ENCODE measurements at places on chromosomes 7 and 10. TPM values are rescaled to one million over a fixed set of nuclear protein-coding genes. Genes with fewer than 3 reads are reported as not detected.

Gene TLL2
- polyA plus RNA-seq: 0.65 TPM

DNA sequence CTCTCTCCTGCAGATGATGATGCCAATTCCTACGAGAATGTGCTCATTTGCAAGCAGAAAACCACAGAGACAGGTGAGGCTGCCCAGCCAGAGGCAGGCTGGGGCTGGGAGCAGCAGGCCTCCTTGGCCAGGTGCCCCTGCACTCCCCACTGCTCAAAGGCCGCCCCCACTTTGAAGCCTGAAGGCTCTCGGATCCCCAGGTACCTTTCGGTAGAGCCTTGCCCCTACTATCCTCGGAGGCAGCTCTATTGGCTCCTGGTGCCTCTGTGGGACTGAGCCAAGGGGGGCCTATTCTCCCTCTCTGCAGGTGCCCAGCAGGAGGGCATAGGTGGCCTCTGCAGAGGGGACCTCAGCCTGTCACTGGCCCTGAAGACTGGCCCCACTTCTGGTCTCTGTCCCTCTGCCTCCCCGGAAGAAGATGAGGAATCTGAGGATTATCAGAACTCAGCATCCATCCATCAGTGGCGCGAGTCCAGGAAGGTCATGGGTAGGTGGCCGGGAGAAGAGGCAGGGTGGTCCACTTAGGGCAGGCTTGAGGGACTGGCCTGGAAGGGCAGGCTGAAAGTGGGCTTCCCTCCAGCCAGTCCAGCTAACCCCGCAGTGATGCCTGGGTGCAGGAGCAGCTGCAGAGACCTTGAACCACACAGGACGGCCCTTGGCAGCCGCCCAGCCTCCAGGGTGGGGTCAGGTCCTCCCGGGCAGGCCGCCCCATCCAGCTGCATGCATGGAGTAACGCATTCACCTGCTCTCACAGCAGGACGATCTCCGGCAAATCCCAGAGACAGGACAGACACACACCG lies 14.1 kb downstream of the LAT2 start:
- DNase-seq: no peak

DNA sequence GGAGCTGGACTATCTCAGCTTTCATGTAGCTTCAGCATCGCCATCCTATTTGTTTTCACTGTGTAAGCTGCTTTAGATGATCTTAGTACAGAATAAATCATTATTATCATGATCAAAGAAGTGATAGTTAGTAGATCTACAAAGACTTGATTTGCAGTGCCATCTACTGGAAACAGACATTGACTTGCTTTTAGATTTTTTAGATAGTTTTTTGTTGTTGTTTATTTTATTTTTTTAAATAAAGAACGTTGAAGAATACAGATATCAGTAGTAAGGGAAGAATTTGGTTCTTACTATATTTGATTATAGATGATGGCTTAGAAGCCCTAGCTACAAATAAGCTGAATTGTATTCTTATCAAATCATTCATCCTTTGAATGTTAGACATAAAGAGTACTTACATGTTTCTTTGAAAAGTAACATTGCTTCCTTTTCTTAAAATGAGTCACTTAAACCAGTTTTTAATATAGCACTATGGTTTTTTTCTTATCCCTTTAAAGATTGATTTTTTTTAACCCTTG lies 6.3 kb upstream of the SFMBT2 start:
- DNase-seq: no peak

- DNase-seq: no peak
Measured at GRCh38 chr10:69614130-69614529, 15.9 kb upstream of the FAM241B start.

GRCh38 chr10:5355594-5356301 lies 9.0 kb upstream of the UCN3 start:
- DNase-seq: no peak

DNA sequence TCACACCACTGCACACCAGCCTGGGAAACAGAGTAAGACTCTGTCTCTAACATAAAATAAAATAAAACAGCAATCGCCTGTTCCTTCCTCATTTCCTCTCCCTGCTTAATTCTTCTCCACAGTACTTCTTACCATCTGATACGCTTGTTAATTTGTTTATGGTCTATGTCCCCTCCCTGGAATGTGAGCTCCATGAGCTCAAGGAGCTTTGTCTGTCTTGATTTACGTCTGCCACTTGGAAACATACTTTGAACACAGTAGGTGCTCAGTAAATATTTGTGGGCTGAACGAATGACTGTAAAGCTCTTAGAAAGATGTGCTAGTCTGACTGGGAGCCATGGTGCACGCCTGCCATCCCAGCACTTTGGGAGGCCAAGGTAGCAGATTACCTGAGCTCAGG lies 9.1 kb upstream of the STX1A start:
- no peak for DNase-seq

DNA sequence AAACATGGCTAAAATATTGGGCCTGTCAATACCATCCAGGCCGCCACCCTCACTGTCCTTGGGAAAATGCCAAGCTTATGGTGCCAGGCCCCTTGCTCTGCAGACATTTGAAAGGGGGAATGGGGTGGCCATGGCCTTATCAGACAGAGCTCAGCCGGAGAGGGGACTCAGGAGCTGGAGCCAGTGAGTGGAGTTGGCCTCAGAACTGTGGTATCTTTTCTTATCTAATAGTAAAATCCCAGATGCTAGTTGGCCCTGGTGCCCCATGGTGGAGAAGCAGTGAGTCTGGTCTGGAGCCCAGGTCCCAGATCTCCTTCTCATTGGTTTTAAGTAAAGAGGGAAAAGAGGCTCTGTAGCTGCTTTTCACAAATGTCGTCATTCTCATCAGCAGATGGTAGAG lies 49.6 kb upstream of the SORCS3 start:
- DNase-seq: no peak

GRCh38 chr7:33458581-33458980 lies 329.2 kb downstream of the BBS9 start:
- DNase-seq: no peak

GRCh38 chr10:36002445-36002844 lies 360.3 kb upstream of the FZD8 start:
- no peak for DNase-seq

DNA sequence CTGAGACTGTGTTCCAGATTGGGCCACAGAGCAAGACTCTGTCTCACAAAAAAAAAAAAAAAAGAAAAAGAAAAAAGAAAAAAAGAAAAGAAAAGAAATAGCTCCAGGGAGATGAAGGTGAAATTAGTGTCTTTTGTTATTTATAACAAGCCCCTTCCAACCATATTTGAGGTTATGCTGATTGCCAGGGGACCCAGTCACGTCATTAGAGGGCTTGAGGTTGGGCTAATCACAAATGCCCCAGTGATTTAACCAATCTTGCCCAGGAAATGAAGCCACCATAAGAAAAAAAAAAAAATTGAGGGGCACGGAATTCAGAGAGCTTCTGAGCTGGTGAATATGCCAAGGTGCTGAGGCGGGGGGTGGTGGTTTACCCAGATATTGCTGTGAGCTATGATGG lies 11.3 kb upstream of the RNF216 start:
- no peak for DNase-seq

DNA sequence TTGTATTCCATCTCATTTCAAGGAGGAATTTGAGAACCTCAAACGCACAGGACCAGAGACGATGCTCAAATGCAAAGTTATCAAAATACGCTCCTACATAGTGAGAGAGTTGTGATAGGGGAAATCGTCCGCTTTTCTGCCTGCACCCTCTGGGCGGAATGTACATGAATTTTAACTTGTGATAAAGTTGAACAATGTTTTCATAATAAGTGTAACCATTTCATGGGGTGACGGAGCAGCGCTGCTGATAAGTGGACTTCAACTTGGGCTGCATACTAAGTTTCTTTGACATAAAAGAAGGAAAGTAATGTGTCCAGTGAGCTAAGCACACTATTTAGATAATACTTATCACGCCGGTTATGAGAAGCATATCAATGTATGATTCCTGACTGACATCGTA lies 497.5 kb upstream of the MGMT start:
- DNase-seq: no peak

Gene SPDYE11
- 0.13 TPM for polyA plus RNA-seq

DNA sequence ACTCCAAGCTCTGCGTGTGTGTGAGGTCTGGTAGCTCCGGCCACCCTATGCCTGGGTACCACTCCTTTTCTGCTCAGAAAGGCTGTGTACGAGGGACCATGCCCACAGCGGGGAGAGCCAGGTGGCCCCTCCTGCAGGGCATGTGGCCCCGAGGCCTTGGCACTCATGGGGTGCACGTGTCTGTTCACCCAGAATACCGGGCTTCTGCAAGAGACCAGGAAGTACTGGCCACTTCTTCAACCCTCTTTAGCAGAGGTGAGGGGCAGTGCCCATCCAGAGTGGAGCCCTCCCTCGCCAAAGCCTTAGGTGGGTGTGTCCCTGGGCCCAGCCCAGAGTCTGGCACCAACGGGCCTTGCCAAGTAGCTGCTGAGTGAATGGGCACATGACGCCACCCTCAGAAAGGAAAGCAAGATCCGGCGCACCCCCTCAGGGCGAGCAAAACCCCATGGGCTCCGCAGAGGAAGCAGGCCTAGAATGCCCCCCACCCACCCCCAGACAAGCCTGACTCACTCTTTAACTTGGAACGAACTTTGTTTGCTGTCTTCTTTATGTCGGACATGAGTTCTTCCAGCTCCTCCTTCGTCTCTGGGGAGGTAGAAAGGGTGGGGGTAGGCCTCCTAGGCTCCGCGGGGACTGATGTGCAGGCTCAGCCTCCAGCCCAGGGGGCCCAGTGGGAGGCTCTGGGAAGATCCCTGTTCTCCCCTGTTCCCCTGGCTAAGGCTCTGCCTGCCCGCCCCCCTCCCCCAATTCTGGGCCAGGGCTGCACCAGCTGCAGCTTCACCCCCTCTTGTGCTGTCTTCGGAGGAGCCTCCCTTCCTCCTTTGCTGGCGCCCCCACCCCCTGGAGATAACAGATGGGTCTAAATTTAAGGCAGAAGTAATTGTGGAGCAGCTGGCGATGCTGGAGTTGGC lies 14.6 kb downstream of the STX1A start:
- no peak for DNase-seq
